ENCODE measurements at places on chromosomes 7 and 10.

GRCh38 chr10:17943033-17943745 is 8.5 kb upstream of the SLC39A12 start:
- DNase-seq: peak; percentile 61

- DNase-seq: peak; percentile 59
Observed at GRCh38 chr10:32386623-32387260, 39.8 kb upstream of the EPC1 start.

DNA sequence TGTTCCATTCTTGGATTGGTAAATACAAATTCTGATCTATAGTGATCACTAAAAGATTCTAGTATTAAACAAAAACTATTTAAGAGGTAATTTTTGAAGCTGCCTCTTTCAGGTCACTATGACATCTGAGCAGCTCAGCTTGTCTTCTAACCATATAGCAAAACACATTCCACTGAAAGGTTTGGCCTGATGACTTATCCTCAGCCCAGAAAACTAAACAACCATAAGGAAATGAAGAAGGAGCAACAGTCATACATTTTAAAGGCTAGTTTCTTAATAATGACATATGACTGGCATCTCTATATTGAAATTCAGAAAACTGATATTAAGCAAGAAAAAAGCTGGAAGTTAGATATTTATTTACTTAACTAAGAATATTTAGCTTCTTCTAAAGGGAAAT is 24.6 kb downstream of the NT5C2 start:
- peak; percentile 81 for DNase-seq

- peak; percentile 90 for DNase-seq
Observed at GRCh38 chr7:41999736-42000283, 237.2 kb downstream of the GLI3 start.

DNA sequence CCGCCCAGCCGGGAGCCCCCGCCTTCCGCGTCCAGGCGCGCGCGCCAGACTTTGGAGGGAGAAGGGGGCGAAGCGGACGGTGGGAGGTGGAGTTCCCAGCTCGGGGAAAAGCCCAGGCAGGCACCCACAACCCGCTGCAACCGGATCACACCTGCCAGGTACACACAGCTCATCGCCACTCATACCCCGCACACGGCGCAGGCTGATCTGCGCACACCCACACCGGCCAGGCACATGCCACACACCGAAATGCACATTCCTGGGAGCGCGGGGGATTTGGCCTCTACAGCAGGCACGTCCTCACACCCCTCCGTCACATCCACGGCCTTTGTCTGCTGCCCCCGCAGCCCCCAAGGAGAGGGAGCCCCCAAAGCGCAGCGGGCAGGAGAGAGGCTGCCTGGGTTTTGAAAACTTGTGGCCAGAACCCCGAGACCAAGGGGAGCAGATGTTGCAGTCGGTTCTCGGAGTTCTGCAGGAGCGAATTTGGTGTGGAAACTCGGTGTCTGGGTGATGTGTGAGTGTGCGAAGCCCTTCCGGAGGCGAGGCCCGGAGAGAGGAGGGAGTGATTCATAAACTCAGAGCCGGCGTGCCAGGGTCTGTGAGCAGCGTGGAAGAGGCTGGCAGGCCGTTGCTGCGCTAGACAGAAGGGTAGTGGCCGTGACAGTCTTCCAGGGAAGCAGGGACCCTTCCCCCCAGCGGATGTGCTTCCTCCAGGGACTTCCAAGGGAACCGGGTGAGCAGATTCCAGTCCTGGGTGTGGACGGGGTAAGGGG is 734 bp downstream of the CHST3 start:
- DNase-seq: peak; percentile 66

- peak; percentile 75 for DNase-seq
Observed at GRCh38 chr10:29619241-29619669, 15.5 kb downstream of the SVIL start.

- peak; percentile 19 for DNase-seq
Observed at GRCh38 chr7:141483044-141483443, 68.2 kb upstream of the AGK start.

- no peak for DNase-seq
Observed at GRCh38 chr7:43535031-43535451, 47.9 kb upstream of the STK17A start.

DNA sequence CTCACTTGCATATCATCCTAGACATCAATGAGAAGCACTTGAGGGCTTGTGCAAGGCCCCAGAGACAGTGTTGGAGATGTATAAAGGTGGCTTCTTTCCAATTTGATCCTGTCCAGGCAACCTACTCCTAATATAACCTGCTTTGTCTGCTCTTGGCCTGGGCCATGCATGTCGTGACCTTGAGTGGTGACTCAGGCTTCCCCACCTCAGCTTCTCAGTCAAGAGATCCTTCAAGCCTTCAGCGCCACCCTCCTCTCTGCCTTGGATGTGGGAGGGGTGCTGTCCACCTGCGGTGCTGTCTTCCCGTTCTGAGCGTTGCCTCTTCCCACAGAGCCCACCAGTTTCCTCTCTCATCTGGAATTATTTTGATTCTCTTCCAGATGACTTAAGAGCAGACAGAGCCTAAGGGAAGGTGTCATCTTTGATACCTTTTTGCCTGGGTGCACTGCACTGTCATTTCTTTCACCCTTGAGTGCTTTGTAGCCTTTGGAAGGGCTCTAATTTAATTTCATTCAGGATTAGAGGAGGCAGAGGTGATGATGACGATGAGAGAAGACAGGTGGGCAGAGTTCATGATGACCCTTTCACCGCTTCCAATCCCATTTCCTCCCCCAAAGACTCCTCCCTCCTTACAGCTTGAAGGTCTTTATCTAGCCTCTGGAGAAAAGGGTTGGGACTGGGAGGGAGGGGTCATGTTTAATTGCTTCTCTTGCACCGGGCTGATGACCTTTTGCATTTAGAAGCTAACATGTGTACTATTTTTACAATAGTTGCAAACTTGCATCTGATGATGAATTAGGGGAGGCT is 6.9 kb downstream of the LSMEM1 start:
- no peak for DNase-seq

- no peak for DNase-seq
Observed at GRCh38 chr10:51217505-51217904, 143.2 kb downstream of the PRKG1 start.

- no peak for DNase-seq
Observed at GRCh38 chr10:77158666-77159065, 478.9 kb downstream of the KCNMA1 start.

GRCh38 chr10:76037531-76038155 is 606.2 kb downstream of the LRMDA start:
- no peak for DNase-seq

DNA sequence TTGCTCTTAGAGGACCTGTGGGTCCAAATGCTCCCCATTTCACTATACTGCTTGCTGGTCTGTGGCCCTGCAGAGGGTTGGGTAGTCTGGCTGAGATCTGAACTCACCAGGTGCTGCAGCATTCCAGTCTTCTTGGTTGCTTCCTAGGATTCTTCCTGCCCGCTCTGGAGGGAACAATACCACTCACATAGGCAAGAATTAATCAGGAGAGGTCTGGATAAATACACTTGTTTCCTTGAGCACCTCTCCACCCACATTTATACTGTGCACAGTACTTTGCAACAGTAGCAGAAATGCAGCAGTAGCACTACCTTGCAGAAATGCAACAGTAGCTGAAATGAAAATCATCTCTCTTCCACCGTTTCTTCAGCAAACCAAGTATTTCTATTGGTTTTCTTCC is 125.3 kb downstream of the INSYN2A start:
- no peak for DNase-seq

DNA sequence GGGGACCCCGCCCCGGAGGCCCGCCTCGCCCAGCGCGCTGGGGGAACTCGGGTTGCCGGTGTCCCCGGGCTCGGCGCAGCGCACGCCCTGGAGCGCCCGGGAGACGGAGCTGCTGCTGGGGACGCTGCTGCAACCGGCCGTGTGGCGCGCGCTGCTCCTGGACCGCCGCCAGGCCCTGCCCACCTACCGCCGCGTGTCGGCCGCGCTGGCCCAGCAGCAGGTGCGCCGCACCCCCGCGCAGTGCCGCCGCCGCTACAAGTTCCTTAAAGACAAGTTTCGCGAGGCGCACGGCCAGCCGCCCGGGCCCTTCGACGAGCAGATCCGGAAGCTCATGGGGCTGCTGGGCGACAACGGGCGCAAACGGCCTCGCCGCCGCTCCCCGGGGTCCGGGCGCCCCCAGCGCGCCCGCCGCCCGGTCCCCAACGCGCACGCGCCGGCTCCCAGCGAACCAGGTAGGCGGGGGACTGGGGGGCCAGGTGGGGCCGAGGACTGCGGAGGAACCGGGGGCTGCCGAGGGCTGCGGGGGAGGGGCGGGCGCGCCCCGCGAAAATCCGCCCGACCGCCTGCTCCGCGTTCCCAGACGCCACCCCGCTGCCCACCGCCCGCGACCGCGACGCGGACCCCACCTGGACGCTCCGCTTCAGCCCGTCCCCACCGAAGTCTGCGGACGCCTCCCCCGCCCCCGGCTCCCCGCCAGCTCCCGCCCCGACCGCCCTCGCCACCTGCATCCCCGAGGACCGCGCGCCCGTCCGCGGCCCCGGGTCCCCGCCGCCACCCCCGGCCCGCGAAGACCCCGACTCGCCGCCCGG is 574 bp downstream of the UTF1 start:
- no peak for DNase-seq

DNA sequence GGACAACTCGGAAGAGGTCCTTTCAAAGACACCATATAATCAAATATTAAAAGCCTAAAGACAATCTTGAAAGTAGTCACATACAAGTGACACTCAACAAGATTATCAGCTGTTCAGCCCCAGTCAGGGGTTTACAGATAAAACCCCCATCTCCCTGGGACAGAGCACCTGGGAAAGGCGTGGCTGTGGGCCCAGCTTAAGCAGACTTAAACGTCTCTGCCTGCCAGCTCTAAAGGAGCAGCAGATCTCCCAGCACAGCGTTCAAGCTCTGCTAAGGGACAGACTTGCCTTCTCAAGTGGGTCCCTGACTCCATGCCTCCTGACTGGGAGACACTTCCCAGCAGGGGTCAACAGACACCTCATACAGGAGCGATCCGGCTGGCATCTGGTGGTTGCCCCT is 18.0 kb downstream of the CDCA7L start:
- no peak for DNase-seq

DNA sequence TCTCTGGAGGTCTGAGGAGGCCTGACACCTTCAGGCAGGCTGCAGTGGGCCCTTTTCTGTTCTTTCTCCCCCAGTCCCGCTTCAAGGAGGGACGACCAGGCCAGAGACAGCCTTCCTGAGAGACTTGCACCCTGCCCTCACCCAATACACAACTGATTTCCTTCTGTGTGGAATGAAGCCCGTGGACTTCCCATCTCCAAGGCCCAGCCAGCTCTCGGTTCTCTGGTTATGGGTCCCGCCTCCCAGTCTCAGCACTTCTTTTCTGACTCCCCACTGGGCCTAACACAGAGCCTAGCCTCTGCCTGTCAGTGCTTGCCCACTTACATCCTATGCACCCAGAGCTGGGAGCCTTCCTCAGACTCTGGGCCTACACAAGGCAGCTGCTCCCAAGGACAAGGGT is 24.1 kb upstream of the ADCYAP1R1 start:
- no peak for DNase-seq

DNA sequence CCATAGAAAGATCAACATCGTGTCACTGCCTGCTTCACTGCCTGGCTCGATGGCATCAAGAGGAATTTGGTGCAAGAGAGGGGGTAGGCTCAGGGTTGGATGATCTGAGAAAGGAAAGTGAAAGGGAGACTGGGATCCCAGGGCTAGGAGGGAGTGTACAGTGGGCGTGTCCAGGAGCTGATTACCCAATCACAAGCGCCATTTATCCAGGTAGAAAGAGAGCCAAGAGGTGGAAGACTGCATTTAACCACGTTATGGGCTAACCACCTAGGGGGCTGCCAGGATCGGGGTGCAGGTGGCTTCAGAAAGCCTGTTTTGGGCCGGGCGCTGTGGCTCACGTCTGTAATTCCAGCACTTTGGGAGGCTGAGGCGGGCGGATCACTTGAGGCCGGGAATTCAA is 10.3 kb downstream of the PODXL start:
- no peak for DNase-seq

DNA sequence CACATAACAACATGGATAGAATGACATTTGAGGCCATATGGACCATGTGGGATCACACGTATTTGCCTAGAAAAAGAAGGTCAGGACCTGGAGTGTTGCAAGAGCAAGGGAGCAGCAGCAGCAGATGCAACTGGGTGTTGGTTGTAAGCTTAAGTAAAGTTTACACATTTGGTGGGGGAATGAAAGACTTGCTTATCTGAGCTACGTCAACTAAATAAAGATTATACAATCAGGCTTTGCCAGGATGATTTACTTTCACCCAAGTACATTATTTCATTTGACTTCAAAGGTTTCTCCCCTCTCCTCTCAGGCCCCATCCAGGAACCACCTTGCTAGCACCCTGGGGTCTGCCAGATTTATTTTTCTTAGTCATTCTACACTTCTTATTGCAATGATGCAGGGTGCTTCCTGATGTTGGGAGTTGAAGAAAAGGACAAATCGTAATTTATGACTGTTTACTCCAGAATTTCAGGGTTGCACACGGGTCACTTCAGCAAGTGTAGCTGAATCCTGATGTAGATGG is 591.9 kb upstream of the IGFBP3 start:
- DNase-seq: no peak

DNA sequence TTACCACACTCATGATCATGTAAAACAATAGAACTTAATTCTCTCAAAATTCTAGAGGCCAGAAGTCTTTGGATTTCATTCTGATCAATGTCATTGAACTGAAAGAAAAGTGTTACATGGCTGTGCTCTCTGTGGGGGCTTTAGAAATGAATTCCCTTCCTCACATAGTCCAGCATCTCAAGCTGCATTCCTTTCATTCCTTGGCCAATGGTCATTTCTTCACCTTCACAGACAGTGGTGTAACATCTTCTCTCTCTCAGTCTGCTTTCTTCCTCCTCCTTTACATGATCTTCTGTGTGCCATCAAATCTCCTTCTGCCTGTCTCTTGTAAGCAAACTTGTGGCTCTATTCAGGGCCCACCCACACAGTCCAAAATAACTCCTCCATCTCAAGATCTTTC is 735.3 kb downstream of the SUGCT start:
- DNase-seq: no peak

DNA sequence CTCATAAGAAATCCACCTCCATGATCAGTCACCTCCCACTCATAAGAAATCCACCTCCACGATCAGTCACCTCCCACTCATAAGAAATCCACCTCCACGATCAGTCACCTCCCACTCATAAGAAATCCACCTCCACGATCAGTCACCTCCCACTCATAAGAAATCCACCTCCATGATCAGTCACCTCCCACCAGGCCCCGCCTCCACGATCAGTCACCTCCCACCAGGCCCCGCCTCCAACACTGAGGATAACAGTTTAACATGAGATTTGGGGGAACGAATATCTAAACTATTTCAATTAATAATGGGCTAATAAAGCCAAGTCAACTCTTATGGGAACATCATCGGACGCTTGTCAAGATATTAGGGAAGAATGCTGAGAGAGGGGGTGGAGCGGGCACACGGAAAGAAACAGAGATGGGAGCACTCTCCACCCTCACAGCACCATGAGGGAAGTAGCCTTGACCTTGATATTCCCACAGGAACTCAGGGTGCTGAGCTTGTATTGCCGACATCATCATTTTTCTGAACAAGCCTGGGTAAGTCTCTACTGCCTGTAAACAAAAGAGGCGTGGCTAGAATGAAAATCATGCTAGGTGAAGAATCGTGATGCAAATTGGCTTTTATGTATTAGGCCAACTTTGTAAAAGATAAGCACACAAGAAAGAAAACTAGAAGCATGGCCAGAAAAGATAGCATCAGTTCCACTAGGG is 303.5 kb upstream of the KLF6 start:
- DNase-seq: no peak

GRCh38 chr7:74599244-74599643 is 58.3 kb upstream of the GTF2I start:
- DNase-seq: no peak

- no peak for DNase-seq
Observed at GRCh38 chr7:94277236-94277635, 117.5 kb upstream of the COL1A2 start.
